ENCODE measurements at places on chromosomes 1 and 21.

DNA sequence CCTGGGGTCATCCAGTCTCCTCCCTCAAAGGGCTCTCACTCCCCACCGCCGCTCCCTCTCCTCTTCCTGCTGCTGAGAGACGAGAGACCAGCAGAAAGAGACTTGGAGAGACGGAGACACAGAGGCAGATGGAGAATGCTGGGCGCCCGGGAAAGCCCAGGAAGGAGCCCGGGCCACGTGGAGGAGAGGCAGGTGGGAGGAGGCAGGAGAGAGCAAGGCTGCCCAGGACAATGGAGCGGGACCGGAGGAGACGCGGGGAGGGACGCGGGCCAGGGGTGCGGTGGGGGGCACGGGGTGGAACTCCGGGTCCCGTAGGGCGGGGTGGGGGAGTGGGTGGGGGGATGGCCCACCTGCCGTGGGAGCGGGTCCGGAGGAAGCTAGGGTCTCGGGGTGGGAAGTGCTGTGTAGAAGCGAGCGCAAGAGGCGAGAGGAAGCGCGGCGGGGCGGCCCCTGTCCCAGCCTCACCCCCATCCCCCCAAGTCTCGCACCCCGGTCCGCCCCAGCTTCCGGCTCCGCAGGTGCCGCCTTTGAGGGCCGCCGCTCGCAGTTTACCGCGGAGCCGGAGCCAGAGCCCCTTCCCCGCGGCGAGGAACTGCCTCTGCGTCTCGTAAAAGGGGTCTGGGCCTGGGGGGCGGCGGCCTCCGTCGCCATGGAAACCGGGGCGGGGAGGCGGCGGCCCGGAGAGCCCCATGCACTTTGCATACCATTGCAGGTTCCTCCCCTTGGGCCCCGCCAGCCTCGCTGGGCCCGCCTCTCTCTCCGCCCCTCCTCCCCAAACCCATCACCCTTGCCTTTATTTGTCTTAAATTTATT, 11.7 kb upstream of the EPHA2 start:
- no peak for DNase-seq

DNA sequence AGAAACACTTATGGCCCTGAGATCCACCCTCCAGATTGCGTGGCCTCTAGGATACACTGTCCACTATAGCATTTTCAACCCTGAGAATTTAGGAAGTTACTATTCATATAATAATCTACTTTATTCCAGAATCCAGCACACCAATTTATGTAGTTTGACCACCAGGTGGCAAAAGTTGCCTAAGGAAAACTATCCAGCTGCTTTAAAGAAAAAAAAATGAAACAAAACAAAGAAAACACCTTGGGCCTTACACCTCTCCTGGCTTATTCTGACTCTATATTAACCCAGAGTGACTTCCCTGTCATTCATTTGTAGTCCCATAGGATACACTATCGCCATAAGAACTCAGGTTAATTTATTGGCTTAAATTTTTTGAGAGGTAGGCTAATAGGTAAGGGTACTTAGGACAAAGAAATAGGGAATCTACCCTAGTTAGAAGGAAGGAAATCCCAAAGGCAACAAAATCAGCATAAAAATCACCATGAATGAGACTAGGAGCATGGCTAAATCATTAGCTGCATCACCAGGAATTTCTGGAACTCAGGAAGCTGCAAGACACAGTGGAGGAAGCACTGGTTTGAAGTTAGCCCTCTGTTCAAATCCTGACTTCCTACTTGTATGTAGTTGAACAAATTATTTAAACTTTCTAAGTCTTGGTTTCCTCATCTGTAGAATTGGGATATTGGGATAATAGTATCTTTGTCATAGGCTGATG, 107.5 kb downstream of the SPAG17 start:
- peak; percentile 29 for DNase-seq

- peak; percentile 28 for DNase-seq
Observed at GRCh38 chr1:157969697-157970485, 23.6 kb upstream of the KIRREL1 start.

DNA sequence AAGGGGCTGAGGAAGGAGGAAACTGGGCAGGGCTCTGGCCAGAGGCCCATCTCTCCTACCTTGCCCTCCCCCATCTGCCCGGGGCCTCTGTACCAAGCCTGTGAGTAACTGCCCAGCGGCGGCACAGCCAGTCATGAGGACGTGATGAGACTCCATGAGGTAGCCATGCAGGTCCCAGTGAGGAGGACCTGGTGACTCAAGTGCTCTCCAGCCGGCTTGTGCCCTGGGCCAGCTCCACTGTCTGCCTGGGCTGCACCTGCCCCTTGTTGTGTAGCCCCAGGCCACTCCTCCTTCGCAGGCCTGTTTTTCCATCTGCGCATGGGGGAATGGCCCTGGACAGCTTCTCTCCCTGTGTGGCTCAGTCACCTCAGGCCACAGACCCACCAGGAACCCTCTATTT, 42.0 kb upstream of the PADI1 start:
- no peak for DNase-seq

DNA sequence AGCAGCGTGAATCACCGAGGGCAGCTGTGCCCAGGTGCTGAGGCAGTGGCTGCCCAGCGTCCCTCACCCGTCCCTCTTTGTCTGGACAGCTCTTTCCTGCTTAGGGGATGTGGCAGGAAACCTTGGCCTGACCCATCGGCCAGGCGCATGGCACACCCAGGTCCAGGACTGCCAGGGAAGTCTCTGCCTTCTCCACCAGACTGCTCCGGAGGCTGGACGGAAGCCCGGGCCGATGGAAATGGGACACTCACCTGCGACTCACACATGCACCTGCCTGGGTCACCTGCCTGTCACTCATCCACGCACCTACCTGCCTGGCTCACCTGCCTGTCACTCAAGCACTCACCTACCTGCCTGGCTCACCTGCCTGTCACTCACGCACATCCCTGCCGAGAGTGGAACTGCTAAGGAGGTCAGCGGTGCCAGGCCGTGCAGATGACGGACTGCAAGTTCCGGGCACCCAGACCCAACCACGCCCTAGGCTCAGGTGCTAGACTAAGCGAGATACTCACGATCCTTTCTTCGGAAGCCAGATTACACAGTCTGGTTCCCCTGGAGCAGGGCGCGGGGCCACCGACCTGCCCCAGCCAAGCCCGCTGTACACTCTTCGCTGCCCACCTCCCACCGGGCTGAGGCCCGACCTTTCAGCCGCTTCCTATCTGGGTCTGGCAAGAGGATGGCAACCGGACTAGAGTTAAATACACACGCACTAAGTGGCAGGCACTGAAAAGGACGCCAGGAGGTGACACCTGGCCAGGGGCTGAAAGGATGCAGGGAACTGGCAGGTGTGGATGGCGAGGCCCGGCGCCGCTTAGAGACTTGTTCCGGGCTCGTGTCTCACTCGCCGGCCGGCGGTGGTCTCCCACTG, 1.1 kb downstream of the UBE2J2 start:
- DNase-seq: no peak

DNA sequence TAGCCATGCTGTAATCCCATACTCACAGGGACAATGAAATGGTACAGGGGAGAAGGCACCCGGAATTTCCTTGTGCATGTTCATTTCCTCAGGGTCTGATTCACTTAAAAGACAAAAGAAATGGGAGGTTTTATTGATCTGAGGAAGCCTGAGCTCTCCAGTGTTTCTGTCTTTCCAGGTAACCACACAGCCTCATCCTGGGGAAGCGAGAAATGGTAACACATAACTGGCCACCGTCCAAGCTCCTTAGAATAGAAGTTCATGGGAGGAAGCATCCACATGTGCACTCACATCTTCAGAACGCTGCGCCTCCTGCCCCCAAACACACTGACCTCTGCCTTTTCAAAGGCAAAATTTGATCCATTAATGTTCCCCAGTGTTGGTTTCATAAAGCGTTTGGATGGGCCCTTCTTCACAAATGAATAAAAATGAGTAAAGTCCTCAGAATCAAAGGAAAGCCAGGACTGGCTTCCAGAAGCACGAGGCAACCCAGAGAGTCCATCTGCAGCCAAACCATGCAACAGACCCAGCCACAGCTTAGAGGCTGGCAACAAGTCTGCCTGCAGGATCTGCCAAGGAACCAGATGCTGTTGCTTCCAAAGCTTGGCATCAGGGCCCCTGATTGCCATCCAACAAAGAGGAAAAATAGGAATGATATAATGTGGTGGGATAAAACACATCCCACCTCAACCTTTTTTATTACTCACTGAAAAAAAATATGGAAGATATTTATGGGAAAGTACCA, 120.3 kb downstream of the ZBTB18 start:
- no peak for DNase-seq

DNA sequence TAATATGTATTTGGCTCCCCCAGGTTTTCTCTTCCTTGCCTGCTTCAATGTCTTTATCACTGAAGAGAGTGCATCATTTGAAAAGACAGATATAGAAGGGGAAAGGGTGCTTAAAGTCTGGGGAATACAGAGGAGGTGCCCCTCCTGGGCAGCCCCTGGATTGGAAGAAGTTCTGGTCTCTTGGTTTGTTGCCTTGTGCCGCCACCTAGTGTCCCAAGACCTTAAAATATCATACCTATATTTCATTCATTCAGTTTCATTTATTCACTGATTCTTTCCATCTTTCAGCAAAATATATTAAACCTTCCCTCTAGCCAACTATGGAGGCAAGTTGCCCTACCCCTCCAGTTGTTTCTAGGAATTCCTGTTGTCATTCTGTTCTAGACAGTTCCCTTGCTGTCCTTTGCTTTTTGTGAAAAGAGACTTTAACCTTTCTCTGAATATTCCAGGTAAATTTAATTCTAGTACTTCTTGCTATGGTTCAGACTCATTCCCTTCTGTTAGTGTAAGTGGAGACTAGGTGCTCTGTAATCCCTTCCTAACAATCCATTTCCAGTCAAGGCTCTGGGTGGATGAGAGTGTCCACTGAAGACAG, 56.1 kb downstream of the MEF2D start:
- peak; percentile 52 for DNase-seq

GRCh38 chr1:2988256-2988655, 33.0 kb upstream of the ACTRT2 start:
- no peak for DNase-seq

GRCh38 chr1:35544976-35545375, 12.2 kb downstream of the KIAA0319L start:
- DNase-seq: peak; percentile 92

GRCh38 chr21:37435120-37435519, 68.5 kb downstream of the DYRK1A start:
- peak; percentile 97 for DNase-seq

GRCh38 chr1:204294357-204294756, 65.4 kb downstream of the PLEKHA6 start:
- DNase-seq: no peak

DNA sequence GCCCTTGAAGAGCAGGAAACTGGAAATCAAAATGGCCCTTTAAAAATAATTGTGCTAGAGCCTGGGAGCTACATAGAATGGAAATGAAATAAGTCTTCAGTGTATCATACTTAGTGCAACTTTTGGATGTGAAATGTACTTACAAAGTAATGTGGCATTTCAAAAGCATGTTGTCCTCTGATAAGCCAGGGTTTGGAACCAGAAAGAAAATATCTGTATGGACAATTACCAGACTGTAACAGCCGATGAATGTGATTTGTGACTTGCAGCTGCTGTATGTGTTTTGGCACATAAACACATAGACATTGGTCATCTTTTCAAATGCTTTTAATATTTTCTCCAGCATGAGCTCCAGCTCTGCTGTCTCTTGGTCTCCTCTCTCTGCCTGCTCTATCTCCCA, 546.4 kb downstream of the OMA1 start:
- DNase-seq: peak; percentile 4

GRCh38 chr1:30126848-30127247, 596.5 kb downstream of the MATN1 start:
- no peak for DNase-seq

DNA sequence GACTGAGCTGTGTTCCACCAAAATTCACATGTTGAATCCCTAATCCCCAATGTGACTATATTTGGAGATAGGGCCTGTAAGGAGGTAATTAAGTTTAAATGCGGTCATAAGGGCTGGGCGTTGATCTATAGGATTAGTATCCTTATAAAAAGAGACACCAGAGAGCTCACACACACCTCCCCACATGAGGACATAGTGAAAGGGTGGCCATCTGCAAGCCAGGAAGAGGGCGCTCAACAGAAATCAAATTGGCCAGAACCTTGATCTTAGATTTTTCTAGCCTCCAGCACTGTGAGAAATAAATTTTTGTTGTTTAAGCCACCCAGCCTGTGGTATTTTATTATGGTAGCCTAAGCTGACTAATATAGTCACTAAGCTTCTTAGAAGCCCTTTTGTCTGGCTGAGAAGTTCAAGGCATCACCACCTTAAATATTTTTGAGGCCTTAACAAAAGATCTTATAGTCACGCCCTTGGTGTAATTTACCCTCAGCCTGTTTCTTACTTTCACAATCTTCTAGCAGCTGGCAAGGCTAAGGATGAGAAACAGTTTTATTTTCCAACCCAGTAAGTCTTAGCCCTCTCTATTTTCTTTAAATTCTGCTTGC, 28.8 kb downstream of the GORAB start:
- DNase-seq: no peak

GRCh38 chr1:214586621-214587020, 16.4 kb upstream of the CENPF start:
- no peak for DNase-seq

DNA sequence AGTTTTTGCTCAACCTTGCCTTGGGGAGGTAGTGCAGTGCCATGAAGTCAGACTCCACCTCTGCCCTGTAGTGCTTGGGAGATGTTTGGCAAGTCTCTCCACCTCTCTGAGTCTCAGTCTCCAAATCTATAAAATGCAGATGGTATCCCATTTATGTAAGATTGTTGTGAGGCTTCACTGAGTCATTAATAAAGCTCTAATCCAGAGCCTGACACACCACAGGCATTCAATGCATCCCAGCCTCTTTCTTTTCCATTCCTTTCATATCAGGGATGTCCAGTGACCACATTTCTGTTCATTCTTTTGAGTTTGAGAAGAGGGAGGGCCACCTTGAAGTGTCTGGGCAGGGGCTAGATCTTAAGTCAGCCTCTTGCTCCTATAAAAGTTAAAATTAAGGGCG, 37.6 kb upstream of the LMO4 start:
- no peak for DNase-seq

DNA sequence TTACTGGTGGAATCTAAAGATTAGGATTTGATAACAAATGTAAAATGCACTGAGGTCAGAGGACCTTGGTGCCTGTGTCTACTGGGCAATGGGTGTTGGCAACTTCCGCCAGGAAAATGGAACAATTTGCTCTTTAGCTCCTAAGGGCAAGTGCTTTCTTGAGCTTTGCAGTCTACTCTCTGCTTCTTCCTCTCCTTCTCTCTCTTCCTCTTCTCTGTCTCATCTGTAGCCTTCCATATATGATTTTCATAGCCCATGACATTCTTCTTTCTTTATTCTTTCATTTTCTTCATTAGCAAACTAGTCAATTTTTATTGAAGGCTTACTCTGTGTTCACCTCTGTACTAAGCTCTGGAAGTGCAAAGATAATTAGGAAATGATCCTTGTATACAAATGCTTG, 35.5 kb downstream of the OVGP1 start:
- no peak for DNase-seq

DNA sequence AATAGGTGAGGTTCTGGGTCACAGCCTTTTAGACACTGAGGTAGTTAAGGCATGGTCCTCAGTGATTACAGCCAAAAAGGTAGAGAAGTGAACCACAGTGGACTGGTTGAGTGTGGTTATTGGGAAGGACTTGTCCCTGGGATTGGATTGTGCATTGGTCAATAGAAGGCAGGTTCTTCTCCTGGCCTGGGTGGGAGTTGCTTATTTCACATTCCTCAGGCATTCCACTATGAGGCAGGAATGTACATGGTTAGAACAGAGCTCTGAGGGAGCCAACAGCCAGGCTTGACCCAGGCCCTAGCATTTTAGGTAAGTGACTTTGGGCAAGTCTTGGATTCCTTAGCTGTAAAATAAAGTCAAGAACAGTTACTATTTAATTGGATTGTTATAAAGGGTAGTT, 97.9 kb upstream of the MARK1 start:
- DNase-seq: no peak

- no peak for DNase-seq
Observed at GRCh38 chr1:147717706-147718097, 42.7 kb downstream of the GJA5 start.
